ENCODE measurements at places on chromosomes 12 and 14.

- H3K4me3 ChIP-seq, result no peak overlapping the region
- no peaks in the 10 kb centered on the region for H3K36me3 ChIP-seq
- no peak overlapping the region for H3K27ac ChIP-seq
- no peaks in the 10 kb centered on the region for H3K27me3 ChIP-seq
- 0 out of 2 replicates have a peak, but pooled peaks cover 2% of the 10 kb centered on the region for H3K4me1 ChIP-seq
- DNase-seq, result no peak
Observed at GRCh38 chr12:123057513-123058265, 77.2 kb downstream of the ARL6IP4 start.

DNA sequence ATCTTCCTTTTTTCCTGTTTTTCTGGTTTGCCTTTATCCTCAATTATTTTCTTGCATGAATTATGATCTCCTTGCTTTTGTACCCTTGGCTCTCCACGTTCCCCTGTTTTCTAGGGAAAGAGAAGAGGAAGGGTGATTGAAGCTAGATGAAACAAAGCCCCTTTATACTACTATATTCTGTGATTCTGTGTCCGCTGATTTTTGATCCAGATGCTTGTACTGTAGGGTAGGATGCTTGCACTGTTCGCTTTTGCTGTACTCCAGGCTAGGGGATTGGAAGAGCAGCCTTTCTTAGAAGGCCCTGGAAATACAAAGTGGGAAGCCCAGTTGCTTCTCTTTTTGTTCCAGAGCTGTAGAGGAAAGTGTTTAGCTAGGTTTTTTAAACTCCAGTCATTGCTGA lies 35.1 kb upstream of the KLHDC2 start:
- no peaks in the 10 kb centered on the region for H3K27me3 ChIP-seq
- DNase-seq, result no peak
- H3K27ac ChIP-seq, result no peak overlapping the region
- H3K4me1 ChIP-seq, result no peaks in the 10 kb centered on the region
- H3K36me3 ChIP-seq, result no peaks in the 10 kb centered on the region
- no peak overlapping the region for H3K4me3 ChIP-seq

- peaks cover 41% of the 10 kb centered on the region for H3K4me1 ChIP-seq
- H3K36me3 ChIP-seq, result no peaks in the 10 kb centered on the region
- no peak overlapping the region for H3K27ac ChIP-seq
- no peak overlapping the region for H3K4me3 ChIP-seq
- DNase-seq, result no peak
Observed at GRCh38 chr12:20426191-20426590, 57.9 kb downstream of the PDE3A start.

DNA sequence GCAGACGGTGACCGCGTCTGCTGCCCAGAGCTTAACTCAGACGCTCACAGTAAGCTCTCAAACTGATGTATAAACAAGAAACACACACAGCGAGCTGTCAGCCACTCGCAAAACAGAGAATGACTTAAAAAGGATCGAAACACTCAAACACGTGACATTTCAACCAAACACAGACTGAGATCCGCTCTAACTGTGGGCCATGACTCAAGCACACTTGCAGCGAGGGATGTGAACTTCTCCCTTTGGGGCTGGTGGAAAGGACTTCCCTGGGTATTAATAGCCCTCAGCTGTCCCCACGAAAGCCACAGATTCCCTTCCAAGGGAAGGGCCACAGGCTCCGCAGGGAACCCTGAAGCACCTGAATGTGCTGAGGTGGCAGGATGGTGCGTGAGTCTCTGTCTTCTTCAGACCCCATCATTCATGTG lies 29.1 kb downstream of the CCDC88C start:
- 0 out of 2 replicates have a peak, but pooled peaks cover 2% of the 10 kb centered on the region for H3K36me3 ChIP-seq
- H3K27me3 ChIP-seq, result no peaks in the 10 kb centered on the region
- no peak overlapping the region for H3K4me3 ChIP-seq
- H3K27ac ChIP-seq, result peak overlapping the region; percentile 81

- peak overlapping the region; percentile 85 for H3K27ac ChIP-seq
- no peaks in the 10 kb centered on the region for H3K27me3 ChIP-seq
- H3K36me3 ChIP-seq, result no peaks in the 10 kb centered on the region
Observed at GRCh38 chr12:62604373-62604772, 137.7 kb downstream of the MON2 start.

DNA sequence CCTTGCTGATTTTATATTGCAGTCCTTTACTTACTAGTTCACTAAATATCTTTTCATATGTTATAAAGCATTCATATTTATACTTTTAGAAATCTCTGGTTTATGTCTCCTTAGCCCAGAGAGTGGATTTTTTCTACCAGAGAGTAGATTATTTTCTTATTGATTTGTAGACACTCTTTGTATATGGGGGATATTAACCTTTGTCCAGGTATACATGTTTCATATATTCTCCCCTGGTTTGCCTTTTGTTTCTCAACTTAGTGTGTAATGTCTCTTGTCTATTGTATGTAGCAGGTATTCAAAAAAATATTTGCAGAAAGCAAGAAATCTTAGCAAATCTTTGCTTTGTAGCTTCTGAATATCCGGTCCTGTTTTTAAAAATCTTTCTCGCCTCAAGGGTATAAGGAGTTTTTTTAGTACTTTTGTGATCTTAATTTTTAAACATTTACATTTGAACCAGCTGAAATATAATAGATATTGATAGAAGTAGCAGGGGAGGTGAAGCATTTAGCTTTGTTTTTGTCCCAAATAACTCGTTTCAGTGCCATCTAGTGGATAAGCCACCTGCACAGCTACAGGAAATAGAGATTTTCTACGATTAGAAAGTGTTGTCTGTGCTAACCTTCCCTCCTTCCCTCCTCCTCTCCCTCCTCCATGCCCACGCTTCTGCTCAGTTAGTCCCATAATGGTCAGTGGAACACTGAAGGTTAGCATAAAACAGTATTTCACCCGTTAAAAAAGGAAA lies 97.0 kb downstream of the PHETA1 start:
- H3K27me3 ChIP-seq, result no peaks in the 10 kb centered on the region
- no peak overlapping the region for H3K4me3 ChIP-seq
- H3K27ac ChIP-seq, result no peak overlapping the region
- no peak for DNase-seq

DNA sequence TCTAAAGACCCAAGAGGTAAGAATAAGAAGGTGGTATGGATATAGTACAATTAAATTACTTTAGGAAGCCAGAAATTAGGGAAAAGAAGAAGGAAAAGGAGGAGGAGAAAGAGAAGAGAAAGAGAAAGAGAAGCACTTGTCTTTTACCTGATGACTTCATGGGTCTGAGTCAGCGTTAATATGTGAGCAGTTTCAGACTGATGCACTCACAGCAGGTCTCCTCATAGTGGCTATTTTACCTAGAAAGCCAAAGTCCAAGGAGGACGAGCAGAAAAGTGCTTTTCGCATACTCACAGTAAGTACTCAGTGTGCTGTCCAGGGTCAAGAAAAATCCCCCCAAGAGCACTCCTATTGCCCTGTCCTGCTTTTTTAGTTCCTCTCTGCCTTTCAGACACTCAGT lies 222.1 kb downstream of the C12orf42 start:
- no peak for DNase-seq
- H3K4me1 ChIP-seq, result peaks cover 7% of the 10 kb centered on the region
- no peaks in the 10 kb centered on the region for H3K36me3 ChIP-seq
- no peak overlapping the region for H3K27ac ChIP-seq

GRCh38 chr12:74988156-74988555 lies 221.5 kb downstream of the KCNC2 start:
- H3K36me3 ChIP-seq, result no peaks in the 10 kb centered on the region
- H3K4me3 ChIP-seq, result no peak overlapping the region
- no peak for DNase-seq
- H3K27me3 ChIP-seq, result no peaks in the 10 kb centered on the region

Measured in WTC11 (cell line).